ENCODE measurements at places on chromosomes 12 and 14.
A peak's percentile ranks its signal among the peaks of the same experiment; 100 is the strongest.

DNA sequence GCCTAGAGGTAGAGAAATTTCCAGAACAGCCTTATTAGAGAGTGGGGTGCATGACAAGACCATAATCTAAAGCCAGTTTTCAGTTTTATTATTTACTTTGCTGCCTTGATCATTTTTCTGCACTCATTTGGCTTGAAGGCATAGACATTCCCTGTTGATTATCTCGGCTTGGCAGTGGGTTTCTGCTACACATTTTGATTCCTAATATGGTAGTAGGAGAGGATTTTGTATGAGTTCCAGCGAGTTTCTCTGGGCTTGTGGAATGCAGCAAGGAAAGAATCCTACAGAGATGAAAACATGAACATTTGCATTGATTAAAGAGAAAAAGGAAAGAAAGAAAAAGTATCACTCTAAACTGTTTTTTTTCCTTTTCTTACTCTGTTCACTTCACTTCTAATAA lies 281.2 kb downstream of the PAWR start:
- DNase-seq, result no peak

DNA sequence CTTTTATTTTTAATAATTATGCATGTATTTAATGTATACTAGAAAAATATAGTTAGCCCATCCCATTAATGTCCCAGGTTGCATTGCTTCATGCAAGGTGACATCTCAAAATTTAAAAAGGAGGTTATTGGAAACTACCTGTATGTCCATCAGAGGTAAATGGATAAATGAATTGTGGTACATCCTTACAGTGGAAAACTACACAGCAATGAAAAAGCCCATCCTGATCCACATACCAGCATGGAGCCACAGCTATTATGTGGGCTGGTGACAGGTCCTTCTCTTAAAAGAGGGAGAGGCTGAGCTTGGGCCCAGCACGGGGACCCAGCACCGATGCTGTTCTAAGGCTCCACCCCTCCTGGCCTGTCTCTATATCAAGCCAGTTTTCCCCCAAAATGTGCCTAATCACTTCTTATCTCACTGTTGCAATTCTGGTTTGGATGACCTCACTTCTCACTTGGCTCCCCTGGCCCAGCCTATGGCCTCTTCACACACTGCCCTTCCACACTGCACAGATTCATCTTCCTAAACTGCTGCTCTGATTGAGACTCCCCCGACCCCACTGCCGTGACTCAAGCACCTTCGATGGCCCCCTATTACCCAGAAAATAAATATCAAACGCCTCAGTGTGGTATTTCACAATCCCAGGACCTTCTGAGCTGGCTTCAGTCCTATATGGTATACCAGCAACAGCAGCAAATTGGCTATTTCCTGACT lies 97.1 kb upstream of the NCOR2 start:
- no peak for DNase-seq

DNA sequence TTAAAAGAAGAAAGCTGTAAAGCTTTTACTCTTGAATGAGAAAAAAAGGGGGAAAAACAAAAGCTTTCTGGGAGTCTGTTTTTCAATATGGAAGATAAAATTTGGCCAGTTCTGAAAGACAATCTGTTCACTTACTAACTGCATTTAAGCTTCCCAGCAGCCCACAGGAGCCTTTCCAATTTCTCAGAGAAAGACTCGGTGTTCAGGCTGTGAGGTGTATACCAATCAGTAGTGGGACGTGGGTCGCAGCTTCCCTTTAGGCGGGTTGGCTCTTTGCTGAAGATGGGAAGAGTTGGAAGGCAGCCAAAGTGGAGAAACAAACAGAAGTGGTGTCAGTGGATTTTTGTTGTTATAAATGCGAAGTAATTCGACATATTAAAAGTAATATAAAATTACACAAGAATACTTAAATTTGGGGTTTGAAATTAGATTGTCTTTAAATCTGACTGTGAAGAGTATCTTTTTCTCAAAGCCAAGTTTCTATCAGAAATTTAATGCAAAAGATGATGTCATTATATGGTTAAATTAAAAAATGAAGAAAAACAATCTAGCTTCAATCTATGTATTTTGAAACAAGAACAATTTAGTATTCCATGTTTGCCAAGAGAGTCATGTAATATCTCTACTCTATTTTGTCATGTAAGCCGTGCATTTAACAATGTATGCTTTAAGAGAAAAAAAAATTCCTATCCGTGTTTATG lies 590.2 kb upstream of the ATXN7L3B start:
- DNase-seq, result no peak

- peak; percentile 28 for DNase-seq
Observed at GRCh38 chr12:7144414-7145120, 14.4 kb downstream of the CLSTN3 start.

GRCh38 chr14:73427516-73428264 lies 30.7 kb downstream of the NUMB start:
- DNase-seq, result no peak

GRCh38 chr12:96420277-96420835 lies 20.1 kb upstream of the CDK17 start:
- DNase-seq, result no peak

DNA sequence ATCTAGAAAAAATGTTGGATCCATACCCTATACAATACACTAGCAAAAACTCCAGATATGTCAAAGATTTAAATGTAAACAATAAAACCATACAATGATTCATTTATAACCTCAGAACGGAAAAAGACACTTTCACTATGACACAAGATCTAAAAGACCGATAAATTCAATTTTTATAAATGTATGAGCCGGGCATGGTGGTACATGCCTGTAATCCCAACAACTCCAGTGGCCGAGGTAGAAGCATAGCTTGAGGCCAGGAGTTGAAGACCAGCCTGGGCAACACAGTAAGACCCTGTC lies 2.5 kb upstream of the SOS2 start:
- no peak for DNase-seq

- DNase-seq, result no peak
Observed at GRCh38 chr14:33508126-33509062, 442.5 kb downstream of the EGLN3 start.

- no peak for DNase-seq
Observed at GRCh38 chr12:104767261-104767660, 190.8 kb downstream of the SLC41A2 start.

- no peak for DNase-seq
Observed at GRCh38 chr12:7110661-7111060, 1.6 kb upstream of the C1RL start.

DNA sequence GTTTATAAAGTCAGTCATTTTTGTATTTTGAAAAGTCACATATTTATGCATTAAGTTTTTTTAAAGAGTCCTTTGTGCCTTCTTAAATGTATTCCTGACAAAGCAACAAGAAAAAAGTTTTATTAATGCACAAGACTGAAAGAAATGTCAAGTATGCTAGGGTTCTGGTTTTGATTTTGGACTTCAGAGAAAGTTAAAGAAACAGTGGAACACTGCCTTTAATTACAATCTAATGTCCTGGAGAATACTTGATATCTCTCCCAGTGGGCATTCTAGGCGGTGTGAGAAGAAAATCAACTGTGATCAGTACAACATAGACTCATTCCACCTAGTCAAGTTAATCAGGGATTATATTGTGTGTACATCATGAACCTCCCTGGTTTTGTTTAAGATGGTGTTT lies 49.9 kb downstream of the PRICKLE1 start:
- DNase-seq, result no peak

DNA sequence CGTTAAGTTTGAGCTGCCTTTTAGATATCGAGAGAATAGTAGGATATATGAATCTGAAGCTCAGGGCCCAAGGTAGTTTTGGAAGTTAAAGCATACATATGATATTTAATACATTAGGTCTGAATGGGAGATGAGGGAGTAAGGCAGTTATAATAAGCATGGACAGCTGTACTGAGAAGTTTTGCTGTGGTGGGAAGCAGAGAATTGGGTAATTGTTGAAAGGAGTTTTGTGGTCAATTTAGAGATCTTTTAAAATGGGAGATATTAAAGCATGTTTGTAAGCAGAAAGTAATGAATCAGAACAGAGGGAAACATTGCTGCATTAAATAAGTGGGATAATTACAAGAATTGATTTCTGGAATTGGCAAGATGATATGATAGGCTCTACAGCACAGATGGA lies 21.3 kb downstream of the TBK1 start:
- no peak for DNase-seq

DNA sequence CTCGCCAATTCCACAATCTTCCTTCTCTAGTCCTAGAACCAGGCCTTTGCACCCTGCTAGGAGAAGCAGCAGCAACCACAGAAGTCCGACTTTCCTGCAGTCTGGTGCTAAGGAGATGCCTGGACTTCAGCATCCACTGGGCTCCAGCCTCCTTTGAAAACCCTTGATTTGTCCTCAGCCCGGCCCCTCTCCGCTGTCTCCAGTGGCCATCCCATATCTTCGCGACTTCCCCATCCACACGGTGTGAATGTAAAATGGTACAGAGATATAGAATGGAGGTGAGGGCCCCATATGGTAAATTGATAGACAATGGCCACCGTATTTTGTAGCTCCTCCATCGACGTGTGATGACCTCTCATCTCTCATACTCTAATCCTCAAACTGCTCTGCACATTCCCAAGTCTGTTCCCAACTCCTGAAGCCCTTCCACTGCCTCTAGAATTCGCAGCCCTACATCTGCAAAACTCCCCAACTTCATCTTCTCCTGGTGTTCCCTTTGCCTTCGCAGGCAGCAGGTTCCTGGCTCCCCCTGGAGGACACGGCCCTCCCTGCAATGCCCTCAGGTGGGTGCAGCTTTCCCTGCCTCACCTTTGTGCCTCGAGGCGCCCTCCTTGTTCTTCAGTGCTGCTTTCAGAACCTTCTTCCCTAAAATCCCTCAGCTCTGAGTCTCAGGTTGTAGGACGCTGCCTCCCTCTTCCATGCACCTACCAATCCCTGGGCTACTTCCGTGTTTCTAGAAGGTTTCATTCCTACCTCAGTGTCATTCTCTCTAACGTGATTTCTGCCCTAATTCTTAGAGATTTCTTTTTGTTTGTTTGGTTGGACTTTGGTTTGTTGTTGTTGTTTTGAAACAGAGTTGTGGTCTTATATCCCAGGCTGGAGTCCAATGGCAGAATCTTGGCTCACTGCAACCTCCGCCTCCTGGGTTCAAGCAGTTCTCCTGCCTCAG lies 36.7 kb downstream of the TMBIM6 start:
- DNase-seq, result no peak

DNA sequence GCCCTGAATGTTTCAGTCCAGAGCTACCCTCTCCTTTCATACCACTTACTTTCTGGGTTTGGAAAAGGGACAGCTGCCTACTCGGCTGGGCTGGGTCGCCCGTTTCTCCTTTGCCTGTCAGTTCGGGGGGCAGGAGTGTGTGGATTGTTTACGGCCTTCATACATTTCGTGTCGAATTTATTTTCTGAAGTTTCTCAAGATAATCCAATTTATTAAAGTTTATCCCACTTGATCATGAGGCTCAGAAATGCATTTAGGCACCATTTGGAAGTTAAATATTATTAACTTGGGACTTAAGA lies 608 bp downstream of the ZNF410 start:
- DNase-seq, result no peak

DNA sequence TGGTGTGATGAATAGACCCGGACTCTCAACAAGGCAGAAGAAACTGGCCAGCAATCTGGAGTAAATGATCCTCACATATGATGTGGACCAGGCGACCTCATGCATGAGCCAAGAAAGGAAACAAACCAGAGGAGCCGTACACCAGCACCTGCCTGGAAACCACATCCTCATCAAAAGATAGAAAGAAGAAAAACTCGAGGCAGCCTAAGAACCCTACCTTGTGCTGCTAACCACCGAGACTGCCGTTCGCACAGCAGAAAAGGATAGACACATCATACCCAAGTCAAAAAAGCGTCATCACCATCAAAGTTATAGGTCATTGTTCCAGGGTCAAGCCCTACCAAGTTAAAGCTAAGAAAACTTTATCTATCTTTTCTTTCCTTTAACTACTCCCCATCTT lies 66.7 kb downstream of the RESF1 start:
- peak; percentile 97 for DNase-seq

GRCh38 chr14:78170203-78170602 lies at the start of gene NRXN3:
TSS of gene NRXN3 (plus strand) at chr14:78170373. CDS start at chr14:78243094, 72,721 bp downstream.
- DNase-seq, result no peak

DNA sequence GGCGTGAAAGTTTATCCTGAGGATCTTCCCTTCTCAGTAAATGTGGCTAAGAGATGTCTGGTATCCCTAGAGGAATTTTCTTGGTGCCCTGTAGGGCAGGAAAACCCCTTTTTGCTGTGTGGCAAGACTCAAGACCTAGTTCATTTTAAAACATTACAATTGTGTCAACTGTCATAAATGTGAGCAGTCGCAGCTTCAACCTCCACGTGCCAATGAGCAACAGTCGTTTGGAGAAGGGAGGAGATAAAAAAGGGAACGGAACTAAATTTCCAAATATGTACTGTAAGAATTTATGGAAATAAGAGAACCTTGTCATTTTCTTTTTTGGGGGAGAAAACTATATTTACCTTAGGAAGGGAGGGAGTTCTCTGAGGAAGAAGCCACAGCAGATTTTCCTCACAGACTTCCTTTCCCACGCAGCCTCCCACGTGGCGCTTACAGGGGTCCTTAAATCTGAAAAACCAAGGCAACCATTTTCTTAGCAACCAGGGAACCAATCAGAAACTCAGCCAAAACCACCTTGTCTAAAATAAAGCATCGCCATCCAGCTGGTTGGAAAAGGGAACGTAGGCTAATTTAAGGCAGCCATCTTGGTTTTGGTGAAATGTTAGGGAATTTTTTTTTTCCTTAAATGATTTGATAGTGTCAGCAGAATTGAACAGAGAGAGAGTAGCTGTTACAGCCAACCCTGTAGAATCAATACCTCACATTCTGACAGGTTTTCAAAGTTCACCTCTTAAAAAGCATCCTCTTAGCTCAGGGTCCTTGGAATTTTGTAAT lies 99.1 kb downstream of the FIGNL2 start:
- no peak for DNase-seq

- peak; percentile 11 for DNase-seq
Observed at GRCh38 chr14:76810953-76811400, 1.7 kb downstream of the ANGEL1 start.

- no peak for DNase-seq
Observed at GRCh38 chr12:16726879-16727278, 120.9 kb upstream of the LMO3 start.

DNA sequence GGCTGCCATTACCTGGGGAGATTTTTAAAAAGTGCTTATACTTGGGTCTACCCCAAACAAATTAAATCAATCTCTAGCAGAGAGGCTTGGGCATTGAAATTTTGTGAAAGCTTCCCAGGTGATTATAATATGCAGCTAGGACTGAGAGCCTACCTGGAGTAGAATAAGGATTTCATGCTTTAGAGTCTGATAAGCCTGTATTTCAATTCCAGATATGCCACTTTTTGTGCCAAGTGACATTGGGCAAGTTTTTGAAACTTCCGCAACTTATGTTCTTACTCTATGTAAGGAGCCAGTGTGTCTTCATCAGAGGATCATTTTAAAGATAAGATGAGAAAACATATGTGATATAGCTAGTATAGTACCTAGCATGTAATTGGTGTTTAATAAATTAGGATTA lies 159.8 kb upstream of the LRIG3 start:
- no peak for DNase-seq

- no peak for DNase-seq
Observed at GRCh38 chr12:69329669-69330428, 18.3 kb upstream of the LYZ start.

GRCh38 chr12:14803830-14804160 lies 325 bp downstream of the C12orf60 start:
- no peak for DNase-seq

Data from Jurkat, Clone E6-1 (cell line).